ENCODE measurements at places on chromosomes 2 and 18.

- DNase-seq: peak; percentile 11
Observed at GRCh38 chr2:162840598-162841246, 2.2 kb upstream of the KCNH7 start.

GRCh38 chr2:107932488-107932887 lies 53.8 kb upstream of the SLC5A7 start:
- no peak for DNase-seq

- no peak for DNase-seq
Observed at GRCh38 chr2:9578467-9579235, 23.0 kb upstream of the ADAM17 start.

DNA sequence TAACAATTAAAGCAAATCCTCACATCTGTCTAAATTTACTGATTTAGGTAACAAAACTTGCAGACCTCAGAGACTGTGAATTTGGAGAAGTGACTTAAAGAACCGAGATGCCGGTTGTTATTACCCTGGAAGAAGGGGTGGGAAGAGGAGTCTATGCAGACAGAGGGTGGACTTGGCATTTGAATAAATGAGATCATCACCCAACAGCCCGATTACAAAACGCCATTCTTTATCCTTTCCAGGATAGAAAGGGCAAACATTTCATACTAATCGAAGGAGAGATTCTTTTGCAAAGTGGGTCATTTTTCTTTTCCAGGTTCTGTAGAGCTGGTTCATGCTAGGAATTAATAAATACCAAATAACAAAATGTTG lies 73.1 kb upstream of the TPO start:
- DNase-seq: no peak

DNA sequence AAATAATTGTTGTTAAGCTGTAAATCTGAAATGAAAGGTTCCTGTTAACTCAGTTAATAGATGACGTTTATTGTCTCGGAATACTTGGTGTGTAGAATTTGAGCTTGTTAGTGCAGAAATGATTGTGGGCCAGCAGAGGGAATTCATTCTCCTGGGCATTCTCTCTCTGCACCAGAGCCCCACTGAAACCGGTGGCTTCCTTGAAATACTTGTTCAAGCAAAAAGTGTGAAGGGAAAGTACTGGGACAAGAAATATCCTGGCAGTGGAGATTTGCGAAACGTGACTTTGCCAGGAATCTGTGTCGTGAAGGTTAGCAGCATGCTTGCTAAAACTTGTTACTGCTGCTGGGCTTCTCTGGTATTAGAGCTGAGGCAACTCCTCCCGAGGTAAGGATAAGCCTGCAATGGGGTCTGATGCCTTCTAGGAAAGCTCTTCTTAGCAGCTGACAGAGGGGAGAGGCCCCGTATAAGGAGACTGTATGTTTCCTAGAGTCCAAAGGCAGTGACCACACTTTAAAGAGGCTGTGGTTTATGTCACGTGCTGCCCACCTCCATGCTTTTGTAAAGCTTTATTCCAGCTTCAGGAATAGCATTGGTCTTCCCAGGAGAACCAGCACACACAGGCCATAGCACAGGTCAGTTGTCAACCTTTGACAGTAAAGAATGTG lies 2.0 kb downstream of the ITGA6 start:
- DNase-seq: no peak

- no peak for DNase-seq
Observed at GRCh38 chr2:238554468-238555315, 128.0 kb downstream of the ASB1 start.

- DNase-seq: no peak
Observed at GRCh38 chr2:181836583-181836982, 54.9 kb upstream of the ITPRID2 start.

DNA sequence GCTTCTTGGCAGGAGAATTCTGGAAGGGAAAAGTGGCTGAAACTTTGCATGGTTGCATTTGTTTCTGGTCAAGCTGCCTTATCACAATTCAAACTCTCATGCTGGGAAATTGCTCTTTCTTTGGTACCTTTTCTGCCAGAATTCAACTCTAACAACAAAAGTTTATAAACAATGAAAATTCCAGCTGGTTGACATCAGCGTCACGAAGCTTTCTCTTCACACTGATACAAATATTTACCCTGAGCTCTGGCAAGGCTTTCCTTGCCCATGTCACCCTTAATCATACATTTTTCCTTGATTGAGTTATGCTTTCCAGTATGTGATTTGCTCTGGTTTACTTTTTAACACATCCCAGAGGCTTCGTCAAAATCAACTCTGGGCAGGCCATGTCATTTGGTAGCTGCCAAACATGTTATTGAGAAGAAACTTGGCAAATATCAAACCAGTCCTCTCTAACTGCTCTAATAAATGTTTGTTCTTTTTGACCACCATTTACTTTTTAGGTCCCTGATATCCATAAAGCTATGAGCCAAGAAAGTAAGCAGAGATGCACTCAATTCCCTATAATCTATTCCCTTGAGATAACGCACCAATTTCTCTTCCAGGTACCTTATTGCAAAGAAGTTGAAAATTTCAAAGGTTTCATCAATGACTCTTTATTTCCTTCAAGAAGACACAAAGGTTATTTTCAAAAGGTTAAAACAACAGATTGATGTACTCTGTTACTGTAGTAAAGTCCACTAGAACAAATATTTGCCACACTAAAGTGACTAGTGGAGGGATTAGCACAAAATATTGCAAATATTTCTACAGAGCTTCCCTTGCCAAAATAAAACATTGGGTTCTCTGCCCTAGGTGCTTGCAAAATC lies 1241.1 kb upstream of the ZEB2 start:
- DNase-seq: no peak
